Kidney (tissue), 22 donors: ENCODE measurements at places on chromosomes 7 and 10.

GRCh38 chr10:94315975-94316464, 46.7 kb downstream of the NOC3L start:
- H3K4me3 ChIP-seq, result no peak overlapping the region
- no peaks in the 10 kb centered on the region for H3K36me3 ChIP-seq
- H3K27ac ChIP-seq, result no peak overlapping the region
- no peaks in the 10 kb centered on the region for H3K4me1 ChIP-seq

GRCh38 chr7:925601-926000, 28.9 kb downstream of the ADAP1 start:
- no peak overlapping the region for H3K4me3 ChIP-seq
- no peak overlapping the region for H3K27ac ChIP-seq
- H3K4me1 ChIP-seq, result peaks cover 5% of the 10 kb centered on the region
- H3K27me3 ChIP-seq, result no peaks in the 10 kb centered on the region

DNA sequence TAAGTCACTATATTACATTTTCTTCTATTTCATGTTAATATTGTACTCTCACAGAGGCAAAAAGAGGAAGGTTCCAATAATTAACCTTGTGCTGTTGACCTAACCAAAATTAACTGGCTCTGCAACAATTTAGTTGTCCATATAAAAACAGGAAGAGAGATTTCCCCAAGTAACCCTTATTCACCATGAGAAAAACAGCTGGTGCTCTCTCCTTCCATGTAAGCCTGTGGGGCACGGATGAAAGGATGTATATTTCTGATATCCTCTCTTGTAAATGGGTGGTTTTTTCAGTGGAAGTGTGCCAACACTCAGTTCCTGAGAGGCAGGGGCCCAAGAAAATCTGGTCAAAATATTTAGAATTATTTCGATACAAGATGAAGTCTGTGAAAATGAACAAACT, 358.1 kb downstream of the CRPPA start:
- no peak overlapping the region for H3K4me3 ChIP-seq
- H3K27me3 ChIP-seq, result no peaks in the 10 kb centered on the region
- H3K36me3 ChIP-seq, result no peaks in the 10 kb centered on the region
- H3K4me1 ChIP-seq, result no peaks in the 10 kb centered on the region
- H3K27ac ChIP-seq, result no peak overlapping the region

- DNase-seq, result no peak
- H3K4me3 ChIP-seq, result no peak overlapping the region
- H3K27me3 ChIP-seq, result no peaks in the 10 kb centered on the region
- H3K4me1 ChIP-seq, result no peaks in the 10 kb centered on the region
- no peak overlapping the region for H3K27ac ChIP-seq
- no peaks in the 10 kb centered on the region for H3K36me3 ChIP-seq
Observed at GRCh38 chr7:93004906-93005305, 112.9 kb downstream of the SAMD9 start.

DNA sequence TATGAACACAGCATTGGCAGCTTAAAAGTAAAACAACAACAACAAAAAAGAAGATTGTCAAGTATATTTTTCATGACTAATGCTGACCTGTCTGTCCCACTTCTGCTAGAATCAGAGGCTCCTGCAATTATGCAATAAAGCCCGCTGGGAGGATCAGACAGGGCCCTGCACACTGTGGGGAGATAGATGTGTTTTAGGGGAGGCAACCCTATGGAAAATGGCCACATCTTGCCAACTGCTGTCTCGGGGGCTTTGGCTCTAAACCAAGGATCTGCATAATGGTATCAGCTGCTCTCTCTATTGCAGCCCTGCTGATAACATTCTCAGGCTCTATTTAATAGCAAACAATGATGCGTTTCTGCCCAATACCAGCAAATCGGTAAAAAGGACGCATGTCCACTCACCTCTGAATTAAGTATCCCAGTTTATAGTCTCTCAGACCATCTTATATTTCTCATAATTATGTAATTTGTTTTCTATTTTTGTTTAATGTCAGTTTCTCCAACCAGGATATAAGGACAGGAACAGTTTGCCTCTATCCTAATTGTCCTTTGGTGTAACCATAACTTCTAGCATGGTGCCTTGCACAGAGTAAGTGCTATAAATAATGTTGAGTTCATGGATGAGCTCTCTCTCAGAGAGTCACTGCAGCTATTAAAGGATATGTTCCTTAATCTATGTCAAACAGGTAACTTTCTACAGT, 15.3 kb upstream of the PRKAR2B start:
- H3K4me3 ChIP-seq, result no peak overlapping the region
- no peak overlapping the region for H3K27ac ChIP-seq
- no peaks in the 10 kb centered on the region for H3K4me1 ChIP-seq
- no peaks in the 10 kb centered on the region for H3K27me3 ChIP-seq

- no peaks in the 10 kb centered on the region for H3K27me3 ChIP-seq
- no peak for DNase-seq
- no peaks in the 10 kb centered on the region for H3K36me3 ChIP-seq
- peak overlapping the region; percentile 87 for H3K27ac ChIP-seq
- H3K4me3 ChIP-seq, result peak overlapping the region; percentile 92
Observed at GRCh38 chr7:7639421-7639820, 1.1 kb upstream of the UMAD1 start.

GRCh38 chr10:82934429-82934828, 1059.4 kb downstream of the NRG3 start:
- DNase-seq, result no peak
- no peaks in the 10 kb centered on the region for H3K4me1 ChIP-seq
- no peaks in the 10 kb centered on the region for H3K36me3 ChIP-seq
- H3K27ac ChIP-seq, result no peak overlapping the region
- H3K27me3 ChIP-seq, result no peaks in the 10 kb centered on the region
- no peak overlapping the region for H3K4me3 ChIP-seq

GRCh38 chr10:58488921-58489320, 23.8 kb upstream of the BICC1 start:
- no peaks in the 10 kb centered on the region for H3K36me3 ChIP-seq
- no peaks in the 10 kb centered on the region for H3K4me1 ChIP-seq
- no peaks in the 10 kb centered on the region for H3K27me3 ChIP-seq
- no peak for DNase-seq
- no peak overlapping the region for H3K4me3 ChIP-seq

- H3K4me3 ChIP-seq, result no peak overlapping the region
- DNase-seq, result no peak
- no peaks in the 10 kb centered on the region for H3K36me3 ChIP-seq
- no peaks in the 10 kb centered on the region for H3K4me1 ChIP-seq
- no peak overlapping the region for H3K27ac ChIP-seq
Observed at GRCh38 chr10:101562231-101562630, 25.8 kb downstream of the POLL start.

- no peak for DNase-seq
- H3K27ac ChIP-seq, result no peak overlapping the region
- no peaks in the 10 kb centered on the region for H3K27me3 ChIP-seq
- H3K36me3 ChIP-seq, result peaks cover 2% of the 10 kb centered on the region
- no peaks in the 10 kb centered on the region for H3K4me1 ChIP-seq
Observed at GRCh38 chr10:87519582-87519981, 14.9 kb downstream of the MINPP1 start.

DNA sequence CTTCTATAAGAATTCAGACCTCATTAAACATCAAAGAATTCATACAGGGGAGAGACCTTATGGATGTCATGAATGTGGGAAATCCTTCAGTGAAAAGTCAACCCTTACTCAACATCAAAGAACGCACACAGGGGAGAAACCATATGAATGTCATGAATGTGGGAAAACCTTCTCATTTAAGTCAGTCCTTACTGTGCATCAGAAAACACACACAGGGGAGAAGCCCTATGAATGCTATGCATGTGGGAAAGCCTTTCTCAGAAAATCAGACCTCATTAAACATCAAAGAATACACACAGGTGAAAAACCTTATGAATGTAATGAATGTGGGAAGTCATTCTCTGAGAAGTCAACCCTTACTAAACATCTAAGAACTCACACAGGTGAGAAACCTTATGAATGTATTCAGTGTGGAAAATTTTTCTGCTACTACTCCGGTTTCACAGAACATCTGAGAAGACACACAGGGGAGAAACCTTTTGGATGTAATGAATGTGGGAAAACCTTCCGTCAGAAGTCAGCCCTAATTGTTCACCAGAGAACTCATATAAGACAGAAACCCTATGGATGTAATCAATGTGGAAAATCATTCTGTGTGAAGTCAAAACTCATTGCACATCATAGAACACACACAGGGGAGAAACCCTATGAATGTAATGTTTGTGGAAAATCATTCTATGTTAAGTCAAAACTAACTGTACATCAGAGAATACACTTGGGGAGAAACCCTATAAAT, 24.1 kb downstream of the ZNF37A start:
- DNase-seq, result no peak
- peaks cover 43% of the 10 kb centered on the region for H3K36me3 ChIP-seq
- H3K4me3 ChIP-seq, result peak overlapping the region; percentile 15
- H3K27me3 ChIP-seq, result no peaks in the 10 kb centered on the region

DNA sequence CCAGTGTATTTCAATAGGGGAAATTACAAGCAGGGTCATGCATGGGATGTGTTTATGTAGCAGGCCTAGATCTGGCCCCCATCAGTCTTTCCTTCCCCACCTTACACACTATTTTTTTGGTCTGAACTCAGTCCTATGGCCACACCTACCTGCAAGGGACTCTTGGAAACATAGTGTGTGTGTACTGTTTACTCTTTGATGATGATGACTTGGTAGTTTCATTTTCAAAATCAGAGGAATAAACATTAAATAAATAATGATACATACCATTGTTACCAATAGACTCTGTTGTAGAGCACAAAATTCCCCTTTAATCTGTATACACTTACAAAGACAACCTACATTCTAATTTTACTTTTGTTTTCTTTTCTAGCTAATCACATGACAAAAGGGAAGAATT, 191.0 kb downstream of the ZEB1 start:
- no peaks in the 10 kb centered on the region for H3K4me1 ChIP-seq
- no peaks in the 10 kb centered on the region for H3K36me3 ChIP-seq
- DNase-seq, result no peak
- H3K27ac ChIP-seq, result no peak overlapping the region
- no peak overlapping the region for H3K4me3 ChIP-seq

GRCh38 chr10:62810156-62810902, 5.8 kb downstream of the ADO start:
- DNase-seq, result no peak
- H3K27me3 ChIP-seq, result peaks cover 11% of the 10 kb centered on the region
- H3K36me3 ChIP-seq, result no peaks in the 10 kb centered on the region
- peaks cover 16% of the 10 kb centered on the region for H3K4me1 ChIP-seq
- H3K4me3 ChIP-seq, result no peak overlapping the region

DNA sequence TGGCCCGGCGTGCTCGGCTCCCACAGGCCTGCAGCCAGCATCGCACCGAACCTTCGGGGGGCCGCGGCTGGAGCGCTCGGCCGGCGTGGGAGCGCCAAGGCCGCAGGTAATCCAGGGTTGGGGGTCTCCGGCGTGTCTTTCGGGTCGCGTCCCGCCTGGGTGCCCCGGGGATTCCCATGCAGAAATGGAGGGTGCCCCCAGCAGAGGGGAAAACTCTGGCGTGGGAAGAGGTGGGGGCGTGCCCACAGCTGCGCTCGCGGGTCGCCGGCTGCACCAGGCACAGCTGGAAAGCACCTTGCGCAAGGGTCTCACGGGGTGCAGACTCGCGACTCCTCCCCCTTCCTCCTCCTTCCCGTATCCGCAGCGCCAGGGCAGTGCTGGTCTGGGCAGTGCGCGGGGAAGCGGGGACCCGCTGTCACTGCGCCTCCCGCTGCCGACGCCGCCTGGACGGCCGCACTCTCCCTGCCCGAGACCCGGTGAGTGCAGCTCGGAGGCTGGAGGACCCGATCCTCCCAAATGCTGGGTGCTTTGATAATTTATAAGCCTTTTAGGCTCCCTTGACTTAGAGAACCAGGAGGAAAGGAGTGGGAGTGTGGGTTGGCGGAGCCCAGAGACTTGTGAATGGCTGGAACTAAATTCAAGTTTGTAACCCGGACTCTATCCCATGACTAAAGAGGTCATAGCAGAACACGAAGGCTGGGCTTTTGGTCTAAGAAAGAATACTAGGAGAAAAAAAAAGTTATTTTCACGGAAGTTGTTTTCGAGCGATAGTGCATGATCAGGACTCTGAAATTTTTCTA, 489 bp downstream of the MAP3K8 start:
- H3K27me3 ChIP-seq, result no peaks in the 10 kb centered on the region
- no peaks in the 10 kb centered on the region for H3K36me3 ChIP-seq
- peaks cover 22% of the 10 kb centered on the region for H3K4me1 ChIP-seq

DNA sequence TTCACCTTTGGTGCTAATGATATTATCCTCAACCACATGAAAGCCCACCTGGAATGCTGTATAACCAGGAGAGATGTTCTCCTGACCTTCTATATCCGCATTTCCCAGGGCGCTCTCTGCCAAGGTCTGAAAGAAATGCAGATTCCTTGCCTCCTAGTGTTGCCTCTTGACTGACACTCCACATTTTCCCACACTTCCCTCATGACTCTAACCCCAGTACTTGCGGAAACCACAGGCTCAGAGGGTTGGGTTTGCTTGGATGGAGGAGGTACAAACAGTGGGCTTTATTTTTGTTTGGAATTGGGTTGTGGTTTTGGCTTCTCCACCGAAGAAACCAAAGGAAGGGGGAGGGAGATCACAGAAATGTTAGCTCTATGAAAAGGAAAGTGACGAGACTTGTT, 222.9 kb upstream of the CELF2 start:
- no peaks in the 10 kb centered on the region for H3K4me1 ChIP-seq
- no peak overlapping the region for H3K27ac ChIP-seq
- H3K36me3 ChIP-seq, result no peaks in the 10 kb centered on the region
- H3K27me3 ChIP-seq, result no peaks in the 10 kb centered on the region
- no peak overlapping the region for H3K4me3 ChIP-seq
- no peak for DNase-seq

DNA sequence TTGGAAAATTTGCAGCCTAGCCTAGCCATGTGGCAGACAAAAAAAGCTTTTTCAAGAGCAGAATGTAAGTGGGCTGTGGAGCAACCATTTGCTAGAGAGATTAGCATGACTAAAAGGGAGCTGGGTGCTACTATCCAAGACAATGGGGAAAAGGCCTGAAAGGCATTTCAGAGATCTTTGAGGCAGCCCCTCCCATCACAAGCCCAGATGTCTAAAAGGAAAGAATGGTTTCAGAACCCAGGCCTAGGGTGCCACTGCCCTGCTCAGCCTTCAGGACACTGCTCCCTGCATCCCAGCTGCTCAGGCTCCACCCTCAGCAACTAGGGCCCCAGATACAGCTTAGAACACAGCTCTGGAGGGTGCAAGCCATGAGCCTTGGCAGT, 24.7 kb downstream of the PNLIPRP3 start:
- no peak for DNase-seq
- H3K27ac ChIP-seq, result no peak overlapping the region
- no peaks in the 10 kb centered on the region for H3K4me1 ChIP-seq

- DNase-seq, result peak; percentile 34
- H3K4me3 ChIP-seq, result no peak overlapping the region
- H3K27me3 ChIP-seq, result no peaks in the 10 kb centered on the region
- H3K27ac ChIP-seq, result no peak overlapping the region
Observed at GRCh38 chr7:156096771-156097538, 284.7 kb upstream of the SHH start.

DNA sequence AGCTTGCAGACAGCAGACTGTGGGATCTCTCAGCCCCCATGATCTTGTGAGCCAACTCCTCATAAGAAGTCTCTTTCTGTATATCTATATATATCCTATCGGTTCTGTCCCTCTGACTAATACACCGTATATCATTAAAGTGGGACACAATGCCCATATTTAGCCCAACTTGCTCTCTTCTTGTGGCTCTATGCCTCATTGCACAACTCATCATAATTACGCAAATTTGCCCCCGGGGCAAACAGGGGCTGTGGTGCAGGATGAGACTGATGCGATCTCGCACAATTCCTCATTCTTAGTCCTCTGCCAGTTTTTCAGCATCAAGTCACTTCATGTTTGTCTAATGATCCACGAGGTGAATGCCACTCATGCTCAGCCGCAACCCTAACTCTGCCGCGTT, 183.2 kb downstream of the PRPF18 start:
- no peak overlapping the region for H3K27ac ChIP-seq
- H3K4me3 ChIP-seq, result no peak overlapping the region
- H3K4me1 ChIP-seq, result no peaks in the 10 kb centered on the region
- H3K36me3 ChIP-seq, result no peaks in the 10 kb centered on the region
- no peak for DNase-seq
- no peaks in the 10 kb centered on the region for H3K27me3 ChIP-seq
